ENCODE measurements at places on chromosomes 3 and 15. TPM values are rescaled to one million over a fixed set of nuclear protein-coding genes. Genes with fewer than 3 reads are reported as not detected.

DNA sequence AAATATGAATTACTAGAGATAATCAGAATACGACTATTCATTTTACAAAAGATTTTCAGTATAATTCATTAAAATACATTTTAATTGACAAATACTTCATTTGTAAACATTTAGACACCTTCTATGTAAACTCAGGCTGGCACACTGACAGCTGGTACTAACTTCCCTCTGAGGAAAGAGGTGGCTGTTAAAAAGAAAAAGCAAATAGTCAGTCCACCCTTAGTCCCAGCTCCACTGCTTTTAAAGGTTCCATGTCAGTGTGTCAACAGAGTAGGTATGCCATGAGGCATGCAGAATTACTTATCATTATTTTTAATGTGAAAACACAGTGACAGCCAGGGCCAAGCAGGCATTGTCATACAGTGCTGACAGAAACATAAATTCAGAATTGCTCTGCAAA, 16.1 kb downstream of the TM6SF1 start:
- no peak for DNase-seq

DNA sequence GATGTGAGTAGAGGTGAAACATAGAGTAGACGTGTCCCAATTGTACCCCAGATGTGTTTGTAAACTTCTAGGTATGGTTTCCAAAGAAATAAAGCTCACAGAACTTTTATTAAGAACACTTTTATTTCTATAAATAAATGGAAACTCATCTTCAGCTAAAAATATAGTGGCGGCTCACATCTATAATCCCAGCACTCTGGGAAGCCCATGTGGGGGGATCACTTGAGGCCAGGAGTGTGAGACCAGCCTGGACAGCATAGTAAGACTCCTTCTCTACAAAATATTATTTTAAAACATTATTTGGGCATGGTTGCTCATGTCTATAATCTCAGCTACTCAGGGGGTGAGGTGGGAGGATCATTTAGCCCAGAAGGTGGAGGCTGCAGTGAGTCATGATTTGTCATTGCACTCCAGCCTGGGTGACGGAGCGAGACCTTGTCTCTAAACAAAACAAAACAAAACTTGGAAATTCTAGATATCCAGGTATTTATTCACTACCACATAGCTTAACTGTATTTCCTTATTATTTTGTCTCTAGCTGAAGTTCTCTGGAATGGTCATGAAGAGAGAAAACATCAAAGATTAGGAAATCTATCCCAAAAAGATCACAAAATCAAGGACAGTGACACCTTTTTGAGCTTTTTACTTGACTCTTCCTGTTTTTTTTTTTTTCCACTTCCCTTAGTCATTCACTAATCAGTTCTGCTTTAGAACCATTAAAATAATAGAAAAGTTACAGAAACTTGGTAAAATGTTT, 258.1 kb downstream of the TIGIT start:
- no peak for DNase-seq

- DNase-seq, result no peak
These were observed 560.0 kb upstream of the CFAP20DC start for GRCh38 chr3:59609657-59610348.

The ZNF80 gene
- 4.5 TPM for total RNA-seq

The DUOXA1 gene
- total RNA-seq, result not detected

All from activated CD8-positive, alpha-beta memory T cell treated with anti-CD3 and anti-CD28 coated beads, Interleukin-2, amount 10 ng/mL, durations not matched to agents 7 days and 5 days (primary cell).